Ovary (tissue), 10 donors: ENCODE measurements at places on chromosomes 3 and 15. TPM values are rescaled to one million over a fixed set of nuclear protein-coding genes. Genes with fewer than 3 reads are reported as not detected.

Gene CACNA2D3
- 7.7 TPM for total RNA-seq

Gene MYH15
- total RNA-seq = not detected

GRCh38 chr3:67804578-67804977 is 150.2 kb upstream of the SUCLG2 start:
- H3K36me3 ChIP-seq = no peaks in the 10 kb centered on the region
- no peak for DNase-seq
- H3K27ac ChIP-seq = no peak overlapping the region
- H3K4me3 ChIP-seq = no peak overlapping the region

- H3K27me3 ChIP-seq = no peaks in the 10 kb centered on the region
- no peak for DNase-seq
- no peaks in the 10 kb centered on the region for H3K4me1 ChIP-seq
- H3K4me3 ChIP-seq = no peak overlapping the region
- no peak overlapping the region for H3K27ac ChIP-seq
- H3K36me3 ChIP-seq = no peaks in the 10 kb centered on the region
These were observed 90.4 kb upstream of the SLC2A2 start for GRCh38 chr3:171116824-171117395.

GRCh38 chr3:155946178-155946577 is 75.7 kb downstream of the GMPS start:
- no peak overlapping the region for H3K4me3 ChIP-seq
- H3K27ac ChIP-seq = no peak overlapping the region
- no peaks in the 10 kb centered on the region for H3K4me1 ChIP-seq
- H3K36me3 ChIP-seq = no peaks in the 10 kb centered on the region
- no peaks in the 10 kb centered on the region for H3K27me3 ChIP-seq

DNA sequence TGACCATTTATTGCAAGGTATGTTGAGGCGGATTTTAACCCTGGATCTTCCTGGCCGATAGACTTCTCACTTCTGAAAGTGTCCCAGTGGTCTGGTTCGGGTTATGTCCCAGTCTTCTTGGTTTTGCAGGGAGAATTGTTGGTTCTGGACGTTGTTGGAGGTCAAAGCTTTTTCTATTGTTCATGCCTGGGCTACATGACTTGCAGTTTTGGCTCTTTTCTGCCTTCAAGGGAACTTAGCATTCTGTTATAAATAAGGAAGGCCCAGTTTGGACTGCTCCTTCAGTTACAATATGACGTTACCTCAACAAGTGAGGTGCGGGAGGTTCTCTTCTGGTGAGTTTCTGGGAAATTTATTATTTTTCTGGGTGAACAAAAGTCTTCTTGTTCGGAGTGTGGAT is 614.3 kb downstream of the DIPK2A start:
- no peak for DNase-seq
- no peaks in the 10 kb centered on the region for H3K36me3 ChIP-seq
- no peaks in the 10 kb centered on the region for H3K4me1 ChIP-seq
- no peaks in the 10 kb centered on the region for H3K27me3 ChIP-seq
- H3K4me3 ChIP-seq = no peak overlapping the region

DNA sequence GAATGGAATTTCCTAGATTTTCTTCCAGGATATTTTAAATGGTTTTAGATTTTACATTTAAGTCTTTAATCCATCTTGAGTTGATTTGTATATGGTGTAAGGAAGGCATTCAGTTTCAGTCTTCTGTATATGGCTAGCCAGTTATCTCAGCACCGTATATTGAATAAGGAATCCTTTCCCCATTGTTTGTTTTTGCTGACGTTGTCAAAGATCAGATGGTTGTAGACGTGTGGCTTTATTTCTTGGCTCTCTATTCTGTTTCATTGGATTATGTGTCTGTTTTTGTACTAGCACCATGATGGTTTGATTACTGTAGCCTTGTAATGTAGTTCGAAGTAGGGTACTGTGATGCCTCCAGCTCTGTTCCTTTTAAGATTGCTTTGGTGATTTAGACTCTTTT is 325.7 kb upstream of the EPHA6 start:
- DNase-seq = no peak
- no peaks in the 10 kb centered on the region for H3K27me3 ChIP-seq
- no peaks in the 10 kb centered on the region for H3K4me1 ChIP-seq
- no peak overlapping the region for H3K4me3 ChIP-seq
- no peaks in the 10 kb centered on the region for H3K36me3 ChIP-seq
- no peak overlapping the region for H3K27ac ChIP-seq
